Stimulated activated CD4-positive, alpha-beta T cell treated with anti-CD3 and anti-CD28 coated beads, Interleukin-4, amount 100 ng/mL, for 48 hours (primary cell): ENCODE measurements at places on chromosomes 13 and 19.

GRCh38 chr13:66508153-66508909, 721.8 kb downstream of the PCDH9 start:
- DNase-seq: no peak

DNA sequence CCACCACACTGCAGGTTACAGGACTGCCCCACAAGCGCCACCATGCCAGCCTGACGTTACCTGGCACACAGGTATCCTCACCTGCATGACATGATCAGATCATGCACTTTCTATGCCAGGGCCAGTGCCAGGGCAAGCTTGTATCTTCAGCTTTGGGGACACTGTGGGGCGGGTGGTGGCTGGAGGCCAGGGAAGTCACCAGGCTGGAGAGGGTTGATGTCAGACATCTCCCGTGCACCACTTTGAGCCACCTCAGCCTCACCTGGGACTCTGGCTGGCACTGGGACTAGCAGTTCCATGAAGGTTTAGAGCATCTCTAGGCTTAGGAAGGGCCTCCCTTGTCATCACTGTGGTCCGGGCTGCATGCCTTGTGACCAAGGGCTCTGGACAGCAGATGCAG, 97.2 kb downstream of the WTIP start:
- no peak for DNase-seq

GRCh38 chr13:51479199-51479523, 26.3 kb upstream of the INTS6 start:
- no peak for DNase-seq

- no peak for DNase-seq
Measured at GRCh38 chr13:76848596-76848995, 37.6 kb downstream of the KCTD12 start.

GRCh38 chr19:18291590-18292461, 10.4 kb upstream of the JUND start:
- peak; percentile 89 for DNase-seq

GRCh38 chr19:53904909-53905308, 4.2 kb upstream of the CACNG7 start:
- DNase-seq: no peak

- no peak for DNase-seq
Measured at GRCh38 chr13:28655561-28655960, 3.4 kb upstream of the POMP start.

- DNase-seq: no peak
Measured at GRCh38 chr19:11154683-11155047, 917 bp downstream of the SPC24 start.

GRCh38 chr19:33282036-33282671, 20.2 kb downstream of the CEBPA start:
- no peak for DNase-seq

DNA sequence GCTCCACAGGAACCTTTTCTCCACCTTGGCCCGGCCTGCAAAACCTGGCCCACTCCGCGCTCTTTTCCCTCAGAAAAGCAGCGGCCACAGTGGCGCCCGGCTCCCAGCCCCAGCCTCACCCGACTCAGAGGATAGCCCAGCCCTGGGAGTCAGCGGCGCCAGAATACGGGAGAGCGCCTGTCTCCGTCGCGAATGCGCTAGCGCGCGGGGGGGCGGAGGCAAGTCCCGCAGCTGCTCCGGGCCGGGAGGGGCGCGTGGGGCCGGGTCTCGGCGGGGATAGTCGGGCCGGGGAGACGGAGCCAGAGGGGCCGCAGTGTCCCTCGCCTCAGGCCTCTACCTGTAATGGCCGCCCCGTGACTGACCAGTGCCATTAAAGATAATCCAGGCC, at the start of gene ZFP30:
Gene ZFP30 (minus strand): TSS at position 165 of the 388 bp plus-strand sequence. CDS start 7,643 bp downstream, outside the sequence.
- peak; percentile 63 for DNase-seq

GRCh38 chr13:111924678-111925075, 142.3 kb upstream of the SOX1 start:
- DNase-seq: no peak

DNA sequence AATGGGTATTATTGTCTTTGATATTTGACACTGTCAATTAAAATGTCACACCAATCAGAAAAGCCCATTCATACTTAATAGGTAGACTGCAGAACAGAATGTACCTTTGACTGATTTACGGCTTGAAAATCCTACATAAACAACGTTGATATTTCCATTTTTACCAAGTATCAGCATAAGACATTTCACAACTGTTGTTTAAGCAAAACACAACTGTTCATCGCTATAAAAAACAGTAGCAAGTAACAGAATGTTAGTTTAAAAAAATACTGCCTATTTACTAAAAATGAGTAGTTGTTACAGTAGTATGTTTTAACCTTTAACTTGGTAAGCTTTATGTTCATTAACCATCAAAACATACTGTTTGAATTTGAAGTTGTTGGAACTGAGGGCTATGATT, 1096.6 kb downstream of the PCDH17 start:
- no peak for DNase-seq

DNA sequence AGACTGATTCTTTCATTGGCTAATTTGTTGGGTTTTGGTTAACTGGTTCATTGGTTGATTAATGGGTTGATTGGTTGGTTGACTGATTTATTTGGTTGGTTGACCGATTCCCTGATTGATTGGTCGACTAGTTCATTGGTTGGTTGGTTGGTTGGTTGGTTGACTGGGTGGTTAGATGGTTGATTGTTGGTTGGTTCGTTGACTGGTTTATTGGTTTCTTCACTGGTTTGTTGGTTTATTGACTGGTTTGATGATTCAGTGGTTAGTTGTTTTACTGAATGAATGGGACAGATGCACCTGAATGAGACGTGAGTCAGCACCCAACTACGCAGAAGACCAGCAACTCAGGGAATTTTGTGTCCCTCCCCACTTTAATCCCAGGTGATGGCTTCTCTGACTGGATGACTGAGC, 2.7 kb upstream of the NUP62 start:
- no peak for DNase-seq

DNA sequence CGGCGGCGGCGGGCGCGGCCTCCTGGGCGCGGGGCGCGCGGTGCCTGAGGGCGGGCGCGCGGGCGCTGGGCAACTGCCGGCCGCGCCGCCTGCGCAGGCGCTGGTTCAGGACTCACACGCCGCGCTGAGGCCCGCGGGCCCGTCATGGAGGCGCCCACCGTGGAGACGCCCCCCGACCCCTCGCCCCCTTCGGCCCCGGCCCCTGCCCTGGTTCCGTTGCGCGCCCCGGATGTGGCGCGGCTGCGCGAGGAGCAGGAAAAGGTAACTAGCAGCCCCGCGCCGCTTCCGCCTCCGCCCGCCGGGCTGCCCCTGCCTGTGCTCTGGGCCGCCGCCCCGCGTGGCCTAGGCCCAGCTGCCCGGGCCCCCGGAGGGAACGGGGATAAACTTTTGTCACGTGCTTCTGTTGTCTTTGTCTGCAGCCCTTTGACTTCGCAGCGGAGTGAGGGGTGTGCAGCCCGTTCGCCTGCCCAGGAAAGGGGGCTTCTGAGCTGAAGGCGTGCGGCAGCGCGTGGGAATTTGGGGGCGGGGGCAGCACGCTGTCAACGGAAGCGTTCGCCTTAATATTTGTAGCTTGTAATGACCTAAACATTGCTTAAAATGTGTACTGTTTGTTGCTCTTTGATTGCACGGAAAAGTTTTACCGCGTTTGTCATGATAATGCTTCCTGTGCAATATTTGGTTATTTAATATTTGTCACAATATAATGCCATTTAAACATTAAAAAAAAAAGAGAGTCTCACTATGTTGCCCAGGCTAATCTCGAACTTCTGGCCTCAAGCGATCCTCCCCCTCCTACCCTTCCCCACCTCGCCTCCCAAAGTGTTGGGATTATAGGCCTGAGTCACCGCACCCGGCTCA, 594 bp downstream of the URI1 start:
- DNase-seq: peak; percentile 64

DNA sequence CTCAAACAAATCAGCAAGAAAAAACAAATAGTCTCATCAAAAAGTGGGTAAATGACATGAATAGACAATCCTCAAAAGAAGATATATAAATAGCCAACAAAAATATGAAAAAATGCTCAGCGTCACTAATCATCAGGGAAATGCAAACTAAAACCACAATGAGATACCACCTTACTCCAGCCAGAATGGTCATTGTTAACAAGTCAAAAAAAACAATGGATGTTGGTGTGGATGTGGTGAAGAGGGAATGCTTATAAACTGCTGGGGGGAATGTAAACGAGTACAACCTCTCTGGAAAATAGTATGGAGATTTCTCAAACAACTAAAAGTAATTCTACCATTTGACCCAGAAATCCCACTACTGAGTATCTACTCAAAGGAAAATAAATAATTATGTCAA, 239.2 kb upstream of the RFC3 start:
- no peak for DNase-seq

- no peak for DNase-seq
Measured at GRCh38 chr19:33411621-33412180, 38.2 kb downstream of the CEBPG start.
